Stimulated activated CD4-positive, alpha-beta T cell treated with anti-CD3 and anti-CD28 coated beads, TNF-alpha, amount 100 ng/mL, for 48 hours (primary cell): ENCODE measurements at places on chromosomes 5 and 9.
A peak's percentile ranks its signal among the peaks of the same experiment; 100 is the strongest.

DNA sequence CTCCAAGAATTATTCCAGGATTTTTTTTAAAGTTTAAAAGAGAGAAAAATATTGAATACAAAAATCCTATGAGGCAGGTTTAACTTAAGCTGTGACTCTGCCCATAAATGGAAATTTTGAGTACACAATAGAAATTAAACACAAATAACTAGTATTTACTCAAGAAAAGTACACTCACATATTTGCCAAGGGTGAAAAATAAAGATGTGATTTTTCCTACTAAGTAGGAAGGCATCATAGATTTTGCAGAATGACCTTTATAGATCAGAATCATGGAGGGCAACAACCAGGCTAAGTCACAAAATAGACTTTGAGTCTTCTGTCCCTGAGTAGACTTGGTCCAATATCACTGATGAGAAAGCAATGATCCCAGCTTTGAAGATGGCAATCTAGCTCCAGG, 102.7 kb upstream of the SLC12A2 start:
- no peak for DNase-seq

- DNase-seq: no peak
These were observed 53.2 kb upstream of the WDR41 start for GRCh38 chr5:77545285-77545684.

DNA sequence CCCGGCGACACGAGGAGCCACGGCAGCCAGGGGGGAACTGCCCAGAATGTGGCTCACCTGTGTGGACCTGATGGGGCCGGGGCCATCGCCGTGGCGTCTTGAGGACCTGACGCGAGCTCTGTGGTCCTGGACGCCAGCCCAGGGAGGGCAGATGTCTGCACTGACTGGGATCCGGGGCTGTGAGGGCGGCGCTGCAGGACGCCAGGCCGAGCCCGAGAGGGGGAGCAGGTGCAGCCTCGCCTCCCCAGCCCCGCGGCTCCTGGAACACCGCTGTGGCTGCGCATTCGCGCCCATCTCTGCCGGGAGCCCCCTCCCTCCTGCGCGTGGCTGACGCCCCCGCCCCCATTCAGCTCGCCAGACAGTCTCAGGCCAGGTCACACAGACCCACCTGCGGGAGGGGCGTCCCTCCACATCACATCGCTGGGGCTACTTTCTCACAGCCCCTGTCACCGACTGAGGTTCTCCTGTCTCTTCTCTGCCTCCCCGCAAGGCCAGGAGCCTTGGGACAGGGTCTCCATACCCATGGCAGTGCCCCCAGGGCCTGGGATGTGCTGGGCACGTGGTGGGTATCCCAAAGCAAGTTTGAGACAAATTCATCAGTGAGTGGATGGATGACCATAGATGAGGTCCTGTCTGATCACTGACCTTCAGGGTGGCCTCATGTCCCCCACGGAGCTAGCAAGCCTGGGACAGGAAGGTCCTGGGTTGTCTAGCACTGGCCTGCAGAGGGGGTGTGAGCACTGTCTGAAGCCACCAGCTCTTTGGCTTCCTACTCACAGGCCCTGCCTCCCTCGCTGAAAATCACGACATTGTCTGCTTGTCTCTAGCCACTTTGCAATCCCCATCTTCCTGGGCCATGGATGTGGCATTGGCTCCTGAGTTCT, 47.3 kb downstream of the RASGEF1C start:
- DNase-seq: no peak

- no peak for DNase-seq
These were observed 69.0 kb downstream of the SPRY4 start for GRCh38 chr5:142255831-142256230.

- peak; percentile 30 for DNase-seq
These were observed 887 bp upstream of the MAP3K1 start for GRCh38 chr5:56814361-56814962.

GRCh38 chr5:97478483-97478882, 295.4 kb upstream of the RIOK2 start:
- no peak for DNase-seq

- DNase-seq: no peak
These were observed 1746.6 kb upstream of the C9orf72 start for GRCh38 chr9:29319736-29320513.

GRCh38 chr5:33985447-33985846, 954 bp upstream of the SLC45A2 start:
- DNase-seq: no peak

DNA sequence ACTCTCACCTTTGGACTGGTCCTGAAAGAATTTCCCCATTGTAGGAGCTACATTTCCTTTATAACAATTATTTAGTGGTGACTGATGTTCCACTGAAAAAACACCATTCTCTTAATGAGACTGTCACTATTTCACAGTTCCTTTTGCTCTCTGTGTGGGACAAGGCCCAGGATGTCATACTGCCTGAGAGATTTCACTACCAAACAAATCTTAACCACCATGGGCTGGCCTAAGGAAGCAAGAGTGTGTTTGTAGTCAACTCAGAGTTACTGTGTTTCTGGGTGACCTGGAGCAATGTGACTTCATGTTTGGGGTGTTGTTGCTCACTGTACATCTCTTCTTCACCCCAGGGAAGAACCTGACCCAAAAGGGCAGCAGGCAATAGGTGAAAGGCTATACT, 50.1 kb upstream of the ZNF608 start:
- DNase-seq: no peak

GRCh38 chr9:96256800-96257199, 45.2 kb downstream of the HSD17B3 start:
- DNase-seq: no peak

DNA sequence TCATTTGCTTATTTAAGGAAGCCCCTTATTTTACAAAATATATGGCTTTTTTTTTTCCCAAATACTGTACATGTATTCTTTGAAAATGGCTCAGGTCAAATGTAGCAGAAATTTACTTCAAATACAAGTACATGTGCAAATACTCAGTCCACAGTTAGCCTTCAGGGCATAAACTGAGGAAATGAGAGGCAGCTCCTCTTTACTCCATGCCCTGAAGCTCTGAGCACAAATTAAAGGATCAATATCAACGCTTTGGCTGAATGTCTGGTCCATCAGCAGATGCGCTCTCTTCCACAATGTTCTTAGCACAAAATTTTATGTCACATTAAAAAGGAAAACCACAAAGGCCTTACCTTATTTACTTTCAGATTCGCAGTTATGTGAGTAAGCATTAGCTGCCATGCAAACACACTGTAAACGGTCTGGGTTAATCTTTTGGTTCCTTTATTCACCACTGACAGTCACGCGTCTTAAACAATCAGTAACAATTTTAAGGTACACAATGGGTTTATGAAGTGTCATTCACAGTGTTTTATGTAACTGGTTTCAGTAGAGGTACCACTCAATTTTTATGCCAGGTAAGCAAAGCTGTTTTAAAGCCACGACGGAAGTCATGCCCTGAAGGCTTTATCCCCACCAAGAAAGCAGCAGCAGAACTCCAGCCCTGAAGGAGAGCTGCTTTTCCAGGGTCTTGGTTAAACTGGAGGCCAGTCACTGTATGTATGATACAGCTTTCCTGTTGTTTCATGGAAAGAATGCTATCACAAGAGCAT, 103.4 kb downstream of the OTULIN start:
- no peak for DNase-seq

DNA sequence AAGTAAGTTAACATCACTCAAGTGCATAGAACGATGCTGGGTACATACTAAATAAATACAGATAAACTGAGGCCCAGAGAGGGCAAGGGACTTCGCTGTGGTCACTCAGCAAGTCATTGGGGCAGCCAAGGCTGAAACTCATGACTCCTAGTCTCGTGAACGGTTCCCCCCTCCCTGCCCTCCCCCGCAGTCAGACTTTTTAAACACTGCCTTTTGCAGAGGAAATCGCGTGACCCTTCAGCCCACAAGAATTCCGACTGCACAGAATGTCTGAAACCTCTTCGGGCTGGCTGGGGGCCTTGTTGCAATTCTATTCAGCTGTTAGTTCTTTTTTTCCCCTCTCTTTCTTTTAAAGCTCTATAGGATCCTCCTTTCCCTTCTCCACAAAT, 28.1 kb downstream of the NEK6 start:
- DNase-seq: peak; percentile 26

GRCh38 chr9:38096238-38096805, 27.3 kb upstream of the SHB start:
- no peak for DNase-seq

DNA sequence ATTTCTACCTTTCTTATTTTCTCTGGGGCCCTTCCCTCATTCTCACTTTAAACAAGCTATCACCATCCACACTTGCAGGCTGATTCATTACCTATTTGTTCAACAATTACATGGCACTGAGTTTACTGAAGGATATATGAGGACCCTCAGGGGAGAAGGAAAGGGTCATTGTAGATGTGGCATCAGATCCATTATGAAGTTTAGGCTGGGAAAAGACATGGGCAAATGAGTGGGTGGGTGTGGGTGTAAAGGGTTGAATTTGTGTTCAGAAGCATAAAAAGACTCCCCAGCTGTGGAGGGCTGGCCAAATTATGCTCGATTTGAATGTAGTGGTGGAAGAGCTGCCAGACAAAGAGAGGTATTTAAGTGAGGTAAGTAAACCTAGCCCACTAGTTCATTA, 55.9 kb upstream of the MTAP start:
- no peak for DNase-seq

- DNase-seq: no peak
These were observed 480.6 kb upstream of the CYLC2 start for GRCh38 chr9:102514541-102514940.

DNA sequence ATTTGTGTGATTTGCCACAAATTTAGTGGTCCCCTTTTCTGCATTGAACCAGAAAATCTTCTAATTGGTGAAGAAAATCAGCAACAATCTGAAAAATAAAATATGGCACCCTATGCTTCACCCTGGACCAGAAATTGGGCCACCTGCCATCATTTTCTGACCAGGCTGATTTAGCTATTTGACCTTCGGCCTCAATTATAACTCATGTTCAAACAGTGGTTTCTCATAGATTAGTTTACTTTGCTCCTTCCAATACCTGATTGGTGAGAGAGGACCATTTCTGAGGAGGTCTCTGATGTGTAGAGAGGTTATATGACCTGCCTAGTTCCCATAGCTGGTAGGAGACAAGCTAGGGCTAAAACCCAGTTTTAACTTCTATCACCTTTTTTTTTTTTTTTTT, 59.0 kb downstream of the PTTG1 start:
- DNase-seq: no peak

GRCh38 chr5:122947772-122948171, 88.8 kb downstream of the PPIC start:
- DNase-seq: no peak

- no peak for DNase-seq
These were observed 25.8 kb downstream of the AFAP1L1 start for GRCh38 chr5:149297340-149298025.

GRCh38 chr5:36836831-36837230, 39.7 kb upstream of the NIPBL start:
- DNase-seq: no peak

DNA sequence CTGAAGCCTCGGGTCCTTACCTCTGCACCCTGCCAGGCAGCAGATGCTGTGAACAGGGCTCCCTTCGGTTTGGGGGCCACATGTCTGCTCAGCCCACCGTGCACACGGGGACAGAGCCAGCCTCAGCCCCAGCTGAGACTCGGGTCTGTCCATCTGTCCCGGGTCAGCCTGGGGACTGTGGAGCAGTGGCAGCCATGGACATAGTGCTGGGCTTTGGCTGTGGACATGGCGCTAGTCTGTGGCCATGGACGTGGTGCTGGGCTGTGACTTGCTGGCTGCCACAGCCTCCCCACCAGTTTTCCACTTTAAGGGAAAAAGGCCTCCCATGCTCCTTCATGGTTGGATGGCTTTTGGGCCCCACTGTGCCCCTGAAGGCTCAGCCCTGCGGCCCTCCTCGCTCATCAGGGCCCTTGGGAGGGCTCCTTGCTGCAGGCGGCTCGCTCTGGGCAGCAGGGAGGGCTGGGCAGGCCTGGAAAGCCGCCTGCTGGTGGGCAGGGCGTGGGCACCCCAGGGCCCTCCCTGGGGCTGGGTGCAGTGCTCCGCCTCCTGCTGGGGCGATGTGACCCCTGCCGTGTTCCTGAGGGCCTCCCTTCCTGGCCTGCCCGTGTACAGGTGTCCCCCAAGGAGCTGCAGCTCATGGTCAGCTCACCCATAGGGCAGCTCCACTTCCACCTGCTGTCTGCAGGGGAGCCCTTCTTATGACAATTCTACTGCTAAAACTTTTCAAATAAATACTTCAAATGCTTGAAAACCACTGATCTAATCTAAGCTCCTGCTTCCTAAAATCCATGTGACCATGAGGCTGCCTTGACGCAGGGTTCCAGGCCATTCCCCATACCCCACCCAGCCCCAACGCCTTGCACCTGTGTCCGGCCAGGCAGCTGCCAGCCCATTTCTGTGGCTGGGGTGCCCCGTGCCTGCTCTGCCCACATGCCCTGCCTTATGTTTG, 112.1 kb upstream of the LMX1B start:
- DNase-seq: no peak

- DNase-seq: no peak
These were observed 37.9 kb downstream of the ARHGEF28 start for GRCh38 chr5:73663860-73664240.

DNA sequence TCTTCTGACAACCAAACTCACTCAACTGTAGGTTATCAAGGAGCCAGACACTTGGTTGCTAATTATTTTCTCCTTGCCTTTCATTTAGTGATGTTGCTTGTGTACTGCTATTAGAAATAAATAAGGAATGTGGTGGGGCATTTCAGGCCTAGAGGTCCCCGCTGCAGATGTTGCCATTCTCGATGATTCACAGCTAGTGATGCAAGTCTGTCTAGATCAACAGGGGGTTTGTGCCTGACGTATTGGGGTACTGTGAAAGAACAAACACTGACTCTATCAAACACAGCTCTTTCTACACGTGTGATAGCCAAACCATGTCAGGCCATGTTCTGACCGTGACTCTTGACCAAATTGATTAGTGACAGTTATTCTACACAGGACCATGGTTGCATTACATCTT, 144.7 kb downstream of the OSTF1 start:
- DNase-seq: no peak

GRCh38 chr9:88221105-88221504, 82.8 kb upstream of the SPATA31C2 start:
- DNase-seq: no peak

DNA sequence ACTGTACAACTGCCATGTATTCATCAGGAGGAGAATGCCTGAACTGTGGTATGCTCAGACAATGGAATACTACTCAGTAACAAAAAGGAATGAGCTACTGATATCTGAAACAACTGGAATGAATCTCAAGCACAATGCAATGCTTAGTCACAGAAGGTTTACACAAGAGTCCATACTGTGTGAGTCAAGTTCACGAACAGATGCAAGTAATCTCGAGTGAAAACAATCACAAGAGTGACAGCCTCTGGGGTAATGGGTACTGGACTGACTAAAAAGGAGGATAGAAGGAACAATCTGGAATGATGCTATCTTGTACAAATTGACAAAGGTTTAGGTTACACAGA, 19.5 kb upstream of the GOLGA1 start:
- DNase-seq: no peak
